ENCODE measurements at places on chromosomes 3 and 15.
A peak's percentile ranks its signal among the peaks of the same experiment; 100 is the strongest.

GRCh38 chr3:120451272-120451761 lies 525 bp upstream of the FSTL1 start:
- DNase-seq = no peak

DNA sequence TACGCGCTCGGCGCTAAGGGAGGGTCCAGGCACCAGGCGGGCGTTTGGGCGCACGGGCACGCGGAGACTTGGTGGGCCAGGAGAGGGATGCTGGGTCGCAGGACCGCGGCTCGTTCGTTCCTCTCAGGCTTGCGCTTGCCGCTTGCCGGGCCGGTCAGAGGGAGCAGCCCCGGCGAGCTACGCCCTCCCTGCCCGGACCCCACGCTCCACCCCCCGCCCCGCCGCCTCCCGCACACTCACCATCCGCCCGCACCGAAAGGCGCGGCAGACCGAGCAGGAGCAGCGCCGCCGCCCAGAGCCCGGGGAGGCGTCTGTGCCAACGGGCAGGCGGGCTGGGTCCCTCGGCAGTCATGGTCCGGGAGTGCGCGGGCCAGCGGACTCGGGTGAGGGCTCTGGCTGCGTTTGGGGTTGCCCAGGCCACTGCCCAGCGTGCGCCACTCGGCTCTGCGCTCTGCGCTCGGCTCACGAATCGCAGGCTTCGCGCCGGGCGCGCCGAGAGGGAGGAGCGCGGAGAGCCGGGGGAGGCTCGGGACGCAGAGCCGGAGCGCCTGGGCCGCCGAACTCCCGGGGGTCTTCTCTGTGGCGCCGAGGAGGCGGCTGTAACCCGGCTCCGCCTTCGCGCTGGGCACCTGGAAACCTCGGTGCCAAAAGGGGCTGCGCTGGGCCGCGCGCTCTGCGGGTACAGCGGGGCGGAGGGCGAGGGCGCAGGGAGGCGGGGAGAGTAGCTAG lies at the start of gene SUSD5:
Gene SUSD5, minus strand, starts transcription at position 365 of the 729 bp plus-strand sequence. Its CDS starts 13 bp downstream, at position 352.
- peak; percentile 11 for DNase-seq

DNA sequence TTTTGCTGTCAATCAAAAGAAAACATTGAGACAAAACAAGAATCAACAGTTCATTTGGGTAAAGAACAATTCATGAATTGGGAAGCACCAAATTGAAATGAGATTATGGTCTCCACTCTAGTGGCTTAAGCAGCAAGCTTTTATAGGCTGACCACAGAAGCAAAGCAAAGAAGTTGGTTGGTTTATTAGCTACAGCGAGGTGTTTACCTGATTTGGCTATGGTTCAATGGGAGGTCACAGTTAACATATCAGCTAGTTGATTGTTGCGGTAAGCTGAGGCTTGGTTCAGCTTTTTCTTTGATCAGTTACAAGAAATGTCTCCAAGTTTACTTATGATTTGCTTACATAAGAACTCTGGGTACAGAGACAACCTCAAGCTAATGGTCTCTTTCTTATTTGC lies 640.5 kb upstream of the GOLIM4 start:
- no peak for DNase-seq

- DNase-seq = no peak
These were observed 315.1 kb upstream of the TLE3 start for GRCh38 chr15:70412794-70413193.

GRCh38 chr3:188747489-188747888 lies 424.3 kb upstream of the TPRG1 start:
- no peak for DNase-seq

DNA sequence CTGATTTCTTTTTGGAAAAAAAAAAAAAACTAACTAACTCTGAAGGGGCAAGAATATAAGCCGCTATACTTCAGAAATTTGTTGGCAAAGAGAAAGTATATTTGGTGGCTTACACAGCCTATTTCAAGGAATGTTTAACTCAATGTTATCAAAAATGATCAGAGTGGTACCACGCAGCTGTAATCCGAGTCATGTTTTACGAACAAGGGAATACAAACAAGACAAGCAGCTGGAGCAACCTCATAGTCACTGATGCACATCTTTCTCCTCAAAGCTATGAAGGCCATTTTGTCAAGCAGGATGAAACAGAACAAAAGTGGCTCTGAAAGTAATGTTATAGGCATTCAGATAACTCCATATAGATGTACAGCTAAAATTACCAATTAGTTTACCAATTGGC lies 81.2 kb downstream of the SCAPER start:
- DNase-seq = peak; percentile 58

DNA sequence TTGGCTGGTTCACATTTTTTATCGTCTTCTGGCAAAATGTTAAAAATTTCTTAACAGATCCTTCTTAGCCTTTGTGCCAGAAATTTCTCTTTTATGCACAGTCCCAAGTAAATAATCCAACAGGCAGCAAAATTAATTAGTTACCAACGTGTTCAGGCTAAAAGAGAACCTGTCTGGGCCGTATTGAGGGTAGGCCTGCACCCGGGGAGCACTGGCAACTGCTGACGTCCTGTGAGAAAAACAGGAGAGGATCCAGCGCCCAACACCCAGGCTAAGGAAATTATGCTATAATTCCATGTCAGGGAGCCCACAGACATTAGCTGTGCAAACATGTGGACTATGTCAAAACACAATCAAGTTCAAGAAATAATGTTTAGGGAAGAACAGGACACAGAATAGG lies 30.7 kb upstream of the CSTA start:
- DNase-seq = no peak

- DNase-seq = peak; percentile 50
These were observed 121.7 kb downstream of the MEGF11 start for GRCh38 chr15:66131831-66132230.

- peak; percentile 46 for DNase-seq
These were observed 1.2 kb downstream of the MECOM start for GRCh38 chr3:169662132-169662842.

DNA sequence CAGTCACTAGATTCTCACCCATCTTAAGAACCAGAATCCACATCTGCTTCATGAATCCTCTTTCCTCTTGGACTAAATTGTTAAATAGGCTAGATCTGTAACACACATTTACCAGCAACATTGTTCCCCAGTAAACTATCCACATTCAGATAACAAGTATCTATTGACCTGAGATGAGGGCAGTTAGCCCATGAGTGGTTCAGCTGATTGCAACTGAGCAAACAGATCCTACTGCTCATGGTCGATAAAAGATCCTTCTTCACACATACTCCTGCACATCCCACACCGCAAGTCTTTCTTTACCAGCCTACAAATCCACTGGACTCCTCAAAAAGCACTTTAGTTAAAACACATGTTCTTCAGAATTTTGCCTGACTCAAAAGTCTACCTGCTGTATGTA lies 59.2 kb downstream of the UACA start:
- no peak for DNase-seq

DNA sequence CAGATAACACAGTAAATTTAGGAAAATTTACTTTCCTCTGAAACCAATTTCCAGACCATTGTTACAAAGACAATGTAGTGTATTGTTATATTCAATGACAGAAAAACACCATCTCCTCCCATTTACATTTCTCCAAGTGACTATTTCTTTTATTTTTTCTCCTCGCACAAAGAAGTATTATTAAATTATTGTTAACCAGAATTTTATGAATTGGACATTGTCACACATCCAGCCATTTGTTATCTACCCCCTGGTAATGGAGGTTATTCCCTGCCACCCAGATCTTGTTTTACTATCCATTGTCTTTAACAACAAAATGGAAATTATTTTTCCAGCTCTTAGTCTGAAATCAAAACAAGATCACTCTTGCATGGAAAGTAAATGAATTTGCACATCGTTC lies 511.3 kb downstream of the FGF12 start:
- DNase-seq = no peak

DNA sequence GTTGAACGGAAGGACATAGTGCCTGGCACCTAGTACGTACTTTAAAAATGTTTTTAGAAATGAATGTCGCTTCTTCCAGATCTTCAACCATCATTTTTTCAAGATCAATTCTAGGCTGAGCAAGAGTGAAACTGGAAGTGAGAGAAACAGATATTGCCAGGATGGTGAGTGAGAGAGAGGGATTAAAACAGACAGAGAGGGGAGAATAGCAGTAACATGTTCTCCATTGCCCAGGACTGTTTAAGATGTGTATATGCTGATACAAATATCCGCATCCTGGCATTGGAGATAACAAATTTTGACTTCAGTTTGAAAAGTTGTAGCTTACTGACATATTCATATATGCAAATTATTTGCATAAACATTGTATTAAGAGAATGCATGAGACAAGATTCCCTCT lies 1156.1 kb downstream of the TBL1XR1 start:
- DNase-seq = no peak

GRCh38 chr15:63870487-63871209 lies 36.9 kb upstream of the HERC1 start:
- no peak for DNase-seq

- no peak for DNase-seq
These were observed 102.8 kb upstream of the PFN2 start for GRCh38 chr3:150073513-150073912.

DNA sequence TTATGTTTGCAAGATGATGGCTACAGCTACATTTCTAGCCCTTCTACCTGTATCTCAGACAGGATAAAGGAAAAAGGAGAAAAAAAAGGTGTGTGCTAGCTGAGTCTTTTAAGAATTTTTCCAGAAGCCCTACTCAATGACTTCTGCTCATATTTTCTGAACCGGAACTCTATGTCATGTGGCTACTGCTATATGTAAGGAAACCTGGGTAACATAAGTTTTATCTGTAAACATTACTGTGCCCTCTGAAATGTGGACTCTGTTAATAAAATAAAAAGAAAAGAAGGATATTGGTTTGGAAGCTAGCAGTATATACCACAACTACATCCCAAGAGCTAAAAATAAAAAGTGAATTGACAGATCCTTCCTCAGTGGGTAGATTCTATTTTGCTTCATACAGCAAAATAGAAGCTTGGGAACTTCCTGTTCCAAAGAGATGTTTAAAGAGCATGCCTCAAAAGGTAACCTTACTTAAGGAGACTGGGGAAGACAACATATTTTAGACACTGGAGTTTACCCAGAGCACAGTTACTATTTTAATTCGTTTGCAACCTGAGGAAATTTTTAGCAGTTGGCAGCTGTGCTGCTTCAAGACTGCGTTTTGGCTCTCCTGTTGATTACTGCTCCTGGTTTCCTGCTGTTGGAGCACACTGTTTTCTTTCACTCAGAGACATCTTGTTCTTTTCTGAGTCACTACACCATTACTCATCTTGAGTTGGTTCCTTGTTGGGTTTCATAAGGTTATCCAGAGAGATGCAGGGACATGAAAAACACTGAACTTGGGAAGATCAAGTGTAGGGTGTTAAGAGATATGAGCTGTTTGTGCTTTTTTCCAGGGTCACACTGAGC lies 280.7 kb downstream of the NFKBIZ start:
- no peak for DNase-seq

DNA sequence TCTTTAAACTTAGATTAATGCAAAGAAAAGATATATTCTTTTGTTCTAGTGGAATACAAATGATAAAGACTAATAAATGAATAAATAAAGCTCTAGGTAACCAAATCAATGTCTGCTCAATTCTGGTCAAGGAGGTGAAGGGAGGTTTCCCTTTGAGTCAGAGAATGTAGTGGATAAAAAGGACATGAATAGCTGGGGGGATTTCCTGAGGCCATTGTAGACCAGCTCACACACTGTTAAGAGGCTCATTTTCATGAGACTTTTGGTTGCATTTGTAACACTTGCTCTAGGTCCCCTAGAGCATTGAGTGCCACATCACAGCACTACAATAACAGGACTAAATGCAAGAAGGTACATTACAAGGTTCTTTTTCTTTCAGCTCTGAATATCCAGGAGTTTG lies 170.7 kb downstream of the TIGIT start:
- no peak for DNase-seq

- no peak for DNase-seq
These were observed 29.9 kb upstream of the MCCC1 start for GRCh38 chr3:183129243-183129642.

DNA sequence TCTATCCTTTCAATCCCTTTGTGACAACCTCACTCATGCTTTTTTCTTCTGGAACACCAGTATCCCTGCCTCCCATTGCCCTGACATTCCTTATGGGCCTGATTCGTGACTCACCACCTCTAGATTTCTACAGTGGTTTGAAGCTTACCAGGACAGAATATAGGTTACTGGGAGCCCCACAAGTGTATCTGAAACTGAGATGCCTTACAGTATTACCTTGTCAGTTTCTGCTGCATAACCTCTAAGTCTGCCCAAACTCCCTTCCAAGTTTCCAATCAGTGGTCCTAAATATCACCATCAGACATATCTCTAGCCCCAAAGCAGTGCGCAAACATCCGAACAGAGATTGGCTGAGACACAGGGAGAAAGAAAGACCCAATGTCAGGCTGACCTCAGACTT lies 5.6 kb downstream of the CPB1 start:
- DNase-seq = no peak

GRCh38 chr15:85318048-85318731 lies 62.2 kb upstream of the AKAP13 start:
- DNase-seq = no peak

- DNase-seq = no peak
These were observed 61.5 kb upstream of the MEF2A start for GRCh38 chr15:99504071-99504822.

GRCh38 chr3:17965331-17965730 lies 222.9 kb upstream of the TBC1D5 start:
- DNase-seq = no peak

DNA sequence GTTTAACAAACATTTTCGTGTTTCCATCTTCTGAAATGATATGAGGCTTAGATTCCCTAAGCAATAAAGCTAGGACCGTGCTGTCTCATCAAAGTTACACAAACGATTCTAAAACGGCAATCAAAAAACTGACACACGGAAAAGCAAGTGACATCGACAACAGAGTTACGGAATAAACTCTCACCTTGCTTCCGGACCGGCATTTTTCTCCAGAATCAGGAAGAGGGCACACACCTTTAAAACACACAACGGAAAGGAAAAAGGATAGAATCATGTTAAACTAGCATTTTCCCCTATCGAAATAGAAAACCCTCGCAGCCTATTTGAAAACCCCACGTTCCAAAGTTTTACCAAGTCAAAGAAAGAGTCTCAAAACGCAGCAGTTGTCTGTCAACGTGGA lies 1.4 kb downstream of the DLG1 start:
- DNase-seq = peak; percentile 61
